ENCODE measurements at places on chromosomes 6 and 20.

GRCh38 chr6:12289933-12290820, at the start of gene EDN1:
EDN1 (plus strand) TSS chr6:12290361; CDS start chr6:12290630, 269 bp downstream.
- ATAC-seq, result peak; percentile 77

DNA sequence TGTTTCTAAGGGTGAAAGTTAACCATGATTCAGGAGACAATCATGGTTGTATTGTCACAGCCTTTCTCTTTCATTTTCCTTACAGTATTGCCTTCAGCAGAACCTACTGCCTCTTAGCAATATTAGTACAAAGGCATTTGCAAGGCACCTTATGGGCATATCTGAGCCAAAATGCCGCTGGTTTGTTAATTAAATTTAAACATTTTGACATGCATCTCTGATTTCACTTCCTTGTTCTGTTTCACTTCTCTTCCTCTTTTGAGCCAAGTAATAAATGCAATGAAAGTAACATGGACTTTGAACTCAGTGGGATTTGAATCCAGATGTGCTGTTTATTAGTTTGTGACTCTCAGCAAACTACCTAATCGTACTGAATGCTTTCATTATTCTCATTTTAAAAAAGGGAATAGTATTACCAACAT, 467.4 kb upstream of the CITED2 start:
- peak; percentile 38 for ATAC-seq

GRCh38 chr6:126444659-126445273, 104.9 kb downstream of the CENPW start:
- no peak for ATAC-seq

DNA sequence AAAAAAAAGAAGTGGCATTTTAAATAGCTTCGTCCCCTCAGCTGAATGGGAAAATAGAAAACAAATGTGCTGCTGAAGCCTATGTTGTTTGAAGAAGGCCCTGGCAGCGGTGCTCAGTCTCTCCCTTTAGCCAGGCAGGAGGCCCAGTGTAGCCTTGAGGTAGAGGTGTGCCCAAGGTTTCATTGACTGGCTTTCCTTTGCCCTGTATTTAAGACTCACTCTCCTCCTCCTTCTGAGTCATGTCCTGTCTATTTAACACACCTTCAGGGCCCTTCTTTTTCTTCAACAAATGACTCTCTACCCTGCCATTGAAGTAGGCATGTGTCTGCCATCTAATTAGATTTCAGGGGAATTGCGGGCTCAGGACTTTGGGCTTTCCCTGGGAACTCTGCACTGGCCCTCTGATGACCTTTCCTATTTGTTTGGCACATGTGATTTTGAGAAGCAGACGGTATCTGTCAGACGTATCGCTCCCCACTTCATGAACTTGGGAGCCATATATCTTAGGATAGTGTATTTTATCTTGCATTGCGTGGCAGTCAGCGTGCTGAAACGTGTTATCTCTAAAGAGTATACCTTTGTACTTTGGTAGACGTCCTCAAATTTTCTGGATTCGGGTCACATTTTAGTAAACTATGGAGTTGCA, 4.3 kb downstream of the TJAP1 start:
- peak; percentile 93 for ATAC-seq

DNA sequence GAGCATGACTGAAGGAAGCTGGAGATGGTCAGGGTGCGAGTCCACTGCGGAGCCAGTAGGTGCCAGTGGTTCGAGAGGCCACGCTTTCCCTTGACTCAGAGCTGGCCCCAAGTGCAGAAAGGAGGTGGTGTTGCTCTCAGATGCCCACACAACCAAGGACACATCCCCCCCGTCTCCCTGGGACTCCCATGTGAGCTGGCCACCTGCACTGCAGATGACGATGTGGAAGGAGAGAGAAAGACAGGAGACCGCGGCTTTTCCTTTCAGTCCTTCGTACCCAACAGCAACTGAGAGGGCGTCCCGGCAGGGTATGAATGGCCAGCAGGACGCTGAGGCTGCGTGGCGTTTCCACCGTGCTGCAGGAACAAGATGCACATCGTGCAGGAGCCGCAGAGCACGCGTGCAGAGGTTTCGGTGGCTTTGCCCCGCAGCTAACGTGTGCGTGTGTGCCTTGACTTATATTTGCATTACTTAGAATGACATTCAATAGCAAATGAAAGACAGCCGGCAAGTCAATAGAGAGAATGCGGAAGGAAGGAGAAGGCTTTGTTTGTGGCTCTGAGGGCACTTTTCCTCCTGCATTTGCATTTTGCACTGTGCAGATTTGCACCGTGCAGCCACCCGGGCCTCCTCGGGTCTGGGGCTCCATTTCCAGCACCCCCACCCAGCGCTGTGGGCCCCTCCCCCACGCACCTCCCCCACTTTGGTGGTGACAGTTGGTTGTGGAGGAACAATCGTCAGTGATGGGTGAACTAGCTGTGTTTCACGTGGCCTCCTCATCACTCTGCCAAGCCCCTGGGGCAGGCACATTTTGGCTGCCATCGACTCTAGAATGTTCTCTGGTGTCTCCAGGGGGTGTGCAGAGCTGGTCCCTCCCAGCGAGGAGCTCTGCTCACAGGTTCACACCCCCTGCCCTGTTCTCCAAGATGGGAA, 26.4 kb upstream of the BHLHE23 start:
- ATAC-seq, result no peak

GRCh38 chr20:41398408-41398807, 31.8 kb upstream of the EMILIN3 start:
- ATAC-seq, result no peak

GRCh38 chr6:69232008-69232407, 564.8 kb downstream of the LMBRD1 start:
- ATAC-seq, result no peak

DNA sequence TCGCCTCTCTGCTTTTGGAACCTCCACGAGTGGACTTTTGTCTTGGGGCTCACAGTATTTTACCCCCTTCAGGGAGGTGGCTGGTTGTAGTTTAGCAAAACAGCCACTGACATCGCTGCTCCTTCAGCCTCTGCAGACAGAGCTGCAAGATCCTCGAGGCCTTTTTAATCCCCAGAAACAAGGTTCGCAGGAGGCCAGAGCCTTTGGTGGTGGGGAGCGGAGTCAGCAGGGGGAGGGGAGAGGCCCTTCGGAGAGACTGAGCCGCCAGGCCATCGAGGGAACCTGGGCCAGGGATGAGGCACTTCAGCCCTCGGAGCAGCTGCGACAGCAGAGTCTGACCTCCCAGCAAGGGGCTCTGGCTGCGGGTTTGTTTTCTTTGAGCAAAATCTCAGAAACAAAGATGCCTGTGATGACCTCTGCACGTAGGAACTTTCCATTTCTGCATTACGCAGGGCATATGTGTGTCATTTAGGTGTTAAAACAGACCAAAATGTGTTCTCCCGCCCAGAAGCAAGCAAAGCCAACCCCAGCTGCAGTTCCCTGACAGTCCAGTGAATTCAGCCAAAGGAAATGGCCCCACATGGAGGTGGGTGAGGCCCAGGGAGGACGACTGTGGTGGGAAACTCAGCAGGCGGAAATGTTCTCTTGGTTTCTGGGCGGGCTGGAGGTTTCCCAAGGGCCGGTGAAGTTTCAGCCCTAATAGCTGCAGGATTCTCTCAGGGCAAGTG, 171.2 kb upstream of the SULF2 start:
- no peak for ATAC-seq

DNA sequence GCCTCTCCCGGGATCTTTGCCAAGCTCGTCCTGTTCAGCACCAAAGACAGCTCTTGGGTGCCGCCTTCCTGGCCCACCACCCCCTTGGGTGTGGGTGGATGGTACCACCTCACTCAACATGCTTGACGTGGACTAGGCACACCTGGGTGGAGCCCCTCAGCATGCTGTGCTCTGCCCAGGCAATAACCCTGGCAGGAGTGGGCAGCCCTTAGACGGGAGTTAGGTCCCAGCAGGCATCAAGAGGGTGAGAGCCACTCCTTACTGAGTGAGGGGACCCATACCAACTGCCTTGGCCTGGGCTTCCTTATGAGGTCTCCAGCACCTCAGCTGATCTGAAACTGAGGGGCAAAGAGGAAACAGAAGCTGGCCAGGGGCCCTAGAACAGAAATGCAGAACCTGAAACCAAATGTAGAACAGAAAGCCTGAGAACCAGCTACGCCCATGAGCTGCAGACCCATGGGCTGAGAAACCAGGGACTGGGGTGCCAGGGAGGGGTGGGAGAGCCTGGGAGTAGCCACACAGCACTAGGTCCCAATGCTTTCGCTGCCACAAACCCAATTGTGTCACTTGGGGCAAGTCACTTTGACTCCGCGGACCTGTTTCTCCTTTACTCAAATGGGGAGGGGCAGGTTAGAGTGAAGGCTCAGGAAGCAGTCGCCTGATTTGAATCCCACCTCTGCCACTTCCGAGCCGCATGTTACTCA, 2.0 kb downstream of the FGD2 start:
- ATAC-seq, result peak; percentile 35

- no peak for ATAC-seq
Observed at GRCh38 chr20:13913131-13913530, 77.3 kb downstream of the SEL1L2 start.

DNA sequence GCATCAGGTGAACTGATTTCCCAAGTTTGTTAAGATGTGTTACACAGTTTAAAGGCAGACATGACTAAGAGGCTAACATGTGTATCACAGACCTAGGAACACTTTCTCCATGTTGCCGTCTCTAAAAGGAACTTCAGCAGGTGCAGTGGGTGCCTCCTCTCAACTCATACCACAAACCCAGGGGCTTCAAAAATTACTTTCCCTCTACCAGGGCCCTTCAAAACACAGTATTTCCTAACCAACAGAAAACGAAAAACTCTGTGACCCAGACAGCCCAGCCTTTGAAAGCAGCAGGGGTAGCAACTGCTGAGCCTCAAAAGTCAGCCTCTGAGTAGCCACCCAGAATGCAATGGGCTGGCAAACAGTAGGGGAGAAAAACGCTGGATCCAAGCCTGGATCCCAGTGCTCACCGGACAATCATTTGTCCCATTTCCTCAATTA, 28.5 kb downstream of the B4GALT5 start:
- ATAC-seq, result no peak

- ATAC-seq, result no peak
Observed at GRCh38 chr6:3392930-3393835, 63.7 kb downstream of the SLC22A23 start.

- ATAC-seq, result no peak
Observed at GRCh38 chr6:111718990-111719389, 113.3 kb upstream of the TRAF3IP2 start.

DNA sequence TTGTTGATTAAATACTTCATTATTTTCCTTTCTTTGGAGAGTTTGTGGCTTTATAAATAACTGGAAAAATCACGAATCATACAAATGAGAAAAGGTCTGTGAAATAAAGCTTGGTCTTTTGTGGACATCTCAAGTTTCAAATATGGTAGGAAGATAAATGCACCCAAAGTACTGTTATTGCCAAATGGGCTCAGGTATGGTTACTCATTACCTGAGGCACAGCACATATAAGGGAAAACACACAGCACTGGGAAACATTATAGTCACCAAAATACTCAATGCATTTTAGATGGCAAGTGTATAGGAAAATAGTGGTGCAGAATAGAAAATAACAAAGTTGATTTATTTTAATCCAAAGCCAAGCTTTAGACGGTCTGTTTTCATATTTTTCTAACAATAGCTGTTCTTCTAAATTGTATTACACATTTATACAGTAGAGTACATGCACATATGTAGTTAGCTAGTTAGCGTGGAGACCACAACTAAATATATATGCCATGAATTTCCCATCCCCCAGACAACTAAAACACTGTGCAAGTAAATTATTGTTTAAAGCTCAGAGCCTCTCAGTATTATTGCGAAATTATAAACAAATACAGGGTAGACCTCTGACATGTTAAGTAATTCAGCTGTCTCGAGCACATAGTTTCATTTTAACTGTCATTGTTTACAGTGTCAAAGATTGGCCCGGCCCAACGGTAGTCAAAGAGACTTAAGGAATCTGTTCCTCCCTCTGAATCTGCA, 336.0 kb downstream of the SYNE1 start:
- ATAC-seq, result peak; percentile 27

DNA sequence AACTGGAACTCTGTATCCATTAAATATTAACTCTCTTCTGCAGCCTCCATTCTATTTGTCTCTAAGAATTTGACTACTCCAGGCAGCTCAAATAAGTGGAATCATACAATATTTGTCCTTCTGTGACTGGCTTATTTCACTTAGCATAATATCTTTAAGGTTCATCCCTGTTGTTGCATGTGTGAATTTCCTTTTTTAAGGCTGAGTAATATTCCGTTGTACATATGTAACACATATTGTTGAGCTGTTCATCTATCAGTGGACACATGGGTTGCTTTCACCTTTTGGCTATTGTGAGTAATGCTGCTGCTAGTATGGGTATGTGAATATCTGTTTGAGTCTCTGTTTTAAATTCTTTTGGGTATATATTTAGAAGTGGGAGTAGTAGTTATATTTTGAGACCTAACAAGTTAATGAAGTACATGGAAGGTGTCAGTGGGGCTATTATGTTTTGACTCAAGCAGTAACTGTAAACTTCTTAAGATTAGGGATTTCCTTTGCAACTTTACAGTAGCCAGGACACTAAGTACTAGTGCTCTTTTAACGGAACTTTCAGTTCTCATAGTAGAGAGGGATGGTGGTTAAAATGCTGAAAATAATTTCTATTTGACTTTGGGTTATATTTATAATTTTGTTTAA, 29.7 kb upstream of the TMEM217 start:
- ATAC-seq, result no peak

- peak; percentile 92 for ATAC-seq
Observed at GRCh38 chr6:150185732-150186117, 42.9 kb downstream of the PPP1R14C start.
